ENCODE measurements at places on chromosomes 2 and 18.

- no peak for DNase-seq
These were observed 158.9 kb upstream of the SLC14A2 start for GRCh38 chr18:45456090-45457021.

GRCh38 chr2:182240862-182241371 is 185.9 kb downstream of the PDE1A start:
- peak; percentile 35 for DNase-seq

- no peak for DNase-seq
These were observed 13.0 kb downstream of the ANTXR1 start for GRCh38 chr2:69026026-69026425.

- DNase-seq = no peak
These were observed 50.7 kb upstream of the HNRNPA3 start for GRCh38 chr2:177161741-177162460.

GRCh38 chr2:163253621-163254285 is 415.2 kb upstream of the KCNH7 start:
- no peak for DNase-seq

GRCh38 chr2:22850310-22850709 is 534.7 kb upstream of the KLHL29 start:
- DNase-seq = no peak

DNA sequence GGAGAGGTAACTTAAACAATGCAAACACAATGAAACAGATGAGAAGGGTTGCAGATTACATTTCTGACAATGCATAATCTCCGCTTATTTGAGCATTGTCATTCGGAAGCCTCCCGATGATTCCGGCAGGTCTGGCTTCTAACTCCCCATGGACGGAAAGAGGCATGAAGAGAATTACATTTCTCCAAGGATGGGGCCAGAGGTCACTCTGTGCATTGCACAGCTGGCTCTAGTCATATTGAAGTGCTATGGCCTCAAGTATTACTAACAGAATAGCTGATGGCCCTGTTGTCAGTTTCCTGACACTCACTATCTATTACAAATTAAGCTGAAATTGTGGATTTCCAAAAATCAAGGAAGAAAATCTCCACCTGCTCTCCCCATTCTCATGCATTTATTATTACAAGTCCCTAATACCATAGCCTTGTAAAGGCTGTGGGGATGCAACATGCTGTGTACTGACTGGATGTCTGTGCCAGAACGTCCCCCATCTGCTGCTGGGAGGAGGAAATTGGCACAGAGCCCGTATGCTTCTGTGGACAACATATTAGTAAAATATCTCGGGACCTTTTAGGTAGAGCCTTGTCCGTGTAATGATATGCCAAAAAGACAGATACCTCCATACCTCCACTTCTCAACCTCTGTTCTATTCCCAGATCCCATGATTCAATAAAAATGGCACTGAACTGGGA is 168.1 kb downstream of the SETBP1 start:
- no peak for DNase-seq

DNA sequence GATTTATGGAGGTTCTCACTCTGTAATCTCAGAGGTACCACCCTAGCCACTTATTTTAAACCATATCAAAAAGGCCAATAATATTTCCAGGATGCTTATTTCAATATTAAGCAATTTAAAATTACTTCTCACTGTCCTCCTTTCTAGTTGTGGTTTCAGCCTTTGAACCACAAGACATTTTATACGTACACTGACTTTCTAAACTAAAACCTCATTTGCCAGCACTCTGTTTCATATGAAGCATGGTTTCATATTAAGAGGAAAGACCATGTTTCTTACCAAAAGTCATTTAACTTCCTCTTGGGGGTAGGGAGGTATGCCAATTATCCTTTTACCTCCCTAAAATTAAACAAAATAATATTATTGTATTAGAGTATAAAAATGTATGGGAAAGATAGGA is 399.8 kb downstream of the CDH7 start:
- DNase-seq = no peak

GRCh38 chr2:165007161-165007744 is 51.9 kb upstream of the SLC38A11 start:
- no peak for DNase-seq

DNA sequence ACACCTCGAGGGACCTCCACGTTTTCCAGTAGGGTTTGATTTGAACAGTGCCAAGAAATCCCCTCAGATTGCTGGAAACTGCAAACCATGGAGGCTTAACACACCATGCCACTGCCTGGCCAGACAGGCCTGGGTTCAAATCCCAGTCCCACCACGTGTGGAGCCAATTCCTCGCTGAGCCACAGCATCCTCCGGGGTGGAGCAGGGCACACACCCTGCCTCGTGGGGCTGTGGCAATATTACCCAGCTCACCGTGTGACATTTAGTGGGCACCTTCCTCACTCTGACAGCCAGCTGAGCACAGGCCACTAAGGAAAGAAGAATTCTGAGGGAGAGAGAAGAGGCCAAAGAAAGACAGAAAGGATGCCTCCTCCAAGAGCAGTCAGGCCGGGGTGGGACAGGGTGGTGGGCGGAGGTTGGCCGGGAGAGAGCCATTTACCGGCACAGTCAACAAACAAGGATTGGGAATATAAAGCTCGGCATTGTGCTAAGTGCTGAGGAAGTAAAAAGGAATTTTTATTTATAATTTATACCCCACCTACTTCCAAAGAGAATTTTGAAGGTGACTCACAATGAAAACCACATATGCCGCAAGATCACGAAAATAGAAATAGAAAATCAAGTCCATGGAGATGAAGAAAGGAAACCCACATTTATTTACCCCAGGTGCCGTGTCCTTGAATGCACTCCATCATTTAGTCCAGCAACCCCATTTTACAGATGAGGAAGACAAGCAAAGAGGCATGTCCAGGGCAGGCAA is 111.5 kb downstream of the MCFD2 start:
- no peak for DNase-seq

GRCh38 chr2:134792186-134792585 is 46.2 kb upstream of the ACMSD start:
- DNase-seq = no peak

DNA sequence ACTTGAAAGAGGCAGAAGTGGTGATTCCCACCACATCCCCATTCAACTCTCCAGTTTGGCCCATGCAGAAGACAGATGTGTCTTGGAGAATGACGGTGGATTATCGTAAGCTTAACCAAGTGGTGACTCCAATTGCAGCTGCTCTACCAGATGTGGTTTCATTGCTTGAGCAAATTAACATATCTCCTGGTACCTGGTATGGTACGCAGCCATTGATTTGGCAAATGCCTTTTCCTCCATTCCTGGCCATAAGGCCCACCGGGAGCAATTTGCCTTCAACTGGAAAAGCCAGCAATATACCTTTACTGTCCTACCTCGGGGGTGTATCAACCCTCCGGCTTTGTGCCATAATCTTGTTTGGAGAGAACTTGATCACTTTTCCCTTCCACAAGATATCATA is 411.5 kb upstream of the SMIM21 start:
- no peak for DNase-seq

GRCh38 chr2:101688261-101688660 is 9.2 kb upstream of the MAP4K4 start:
- DNase-seq = no peak

- DNase-seq = peak; percentile 52
These were observed 72.1 kb downstream of the EDAR start for GRCh38 chr2:108916796-108917421.
